ENCODE measurements at places on chromosomes 11 and 22.
A peak's percentile ranks its signal among the peaks of the same experiment; 100 is the strongest.

DNA sequence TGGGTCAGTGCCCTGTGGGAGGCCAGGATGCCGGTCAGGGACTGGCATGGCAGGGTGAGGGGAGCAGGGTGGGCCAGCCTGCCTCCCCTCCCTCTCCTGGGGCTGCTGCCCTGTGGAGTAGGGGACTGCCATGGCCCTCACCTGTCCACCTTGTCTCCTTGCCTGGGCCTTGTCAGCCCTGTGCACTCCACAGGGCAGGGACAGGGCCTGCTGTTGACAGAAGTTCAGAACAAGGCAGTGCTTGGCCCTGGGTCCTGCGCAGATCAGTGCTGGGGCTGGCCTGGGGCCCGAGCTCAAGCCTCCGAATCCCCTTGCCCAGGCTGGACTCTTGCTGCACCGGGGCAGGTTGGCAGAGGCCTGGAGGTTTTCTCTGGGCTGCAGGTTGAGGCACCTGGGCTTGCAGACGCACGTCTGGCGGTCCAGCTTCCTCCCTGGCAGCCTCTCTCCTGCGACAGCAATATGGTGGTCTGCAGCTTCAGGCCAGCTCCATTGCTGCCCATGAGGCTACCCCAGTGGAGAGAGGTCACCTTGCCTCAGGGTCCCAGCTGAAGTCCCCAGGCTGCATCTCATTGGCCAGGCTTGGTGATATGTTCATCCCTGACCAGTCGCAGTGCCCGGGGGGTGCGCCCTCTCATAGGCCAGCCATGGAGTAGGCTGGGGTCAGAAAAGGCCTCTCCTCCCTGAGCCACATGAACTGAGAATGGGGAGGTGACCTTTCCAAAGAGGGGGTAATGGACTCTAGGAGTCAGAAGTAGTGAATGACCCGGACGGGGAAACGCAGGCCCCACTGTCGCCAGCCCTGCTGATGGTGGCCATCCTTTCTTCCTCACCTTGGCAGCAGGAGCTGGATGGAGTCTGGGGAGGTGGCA lies 21.5 kb upstream of the CHKA start:
- DNase-seq: no peak

DNA sequence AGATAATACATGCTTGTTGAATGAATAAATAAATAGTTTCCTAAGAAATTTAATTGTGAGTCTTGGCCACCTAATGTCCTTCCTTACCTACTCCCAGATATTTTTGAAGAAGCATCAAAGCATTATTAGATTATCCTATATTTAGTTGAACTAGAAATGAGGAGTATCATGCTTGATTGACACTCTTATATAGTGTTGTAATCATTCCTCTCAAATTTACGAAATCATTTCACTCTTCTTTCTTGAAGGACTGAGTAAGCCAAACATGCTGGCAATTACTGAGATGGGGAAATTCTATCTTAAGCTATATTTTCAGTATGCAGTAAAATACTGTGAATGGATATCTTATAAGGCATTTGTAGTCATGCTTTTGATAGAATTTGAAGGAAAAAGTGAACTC lies 189.0 kb downstream of the LUZP2 start:
- no peak for DNase-seq

- DNase-seq: peak; percentile 99
Measured at GRCh38 chr11:134393638-134394037, 18.4 kb downstream of the B3GAT1 start.

GRCh38 chr11:17570034-17570433 lies 23.0 kb downstream of the OTOG start:
- no peak for DNase-seq

DNA sequence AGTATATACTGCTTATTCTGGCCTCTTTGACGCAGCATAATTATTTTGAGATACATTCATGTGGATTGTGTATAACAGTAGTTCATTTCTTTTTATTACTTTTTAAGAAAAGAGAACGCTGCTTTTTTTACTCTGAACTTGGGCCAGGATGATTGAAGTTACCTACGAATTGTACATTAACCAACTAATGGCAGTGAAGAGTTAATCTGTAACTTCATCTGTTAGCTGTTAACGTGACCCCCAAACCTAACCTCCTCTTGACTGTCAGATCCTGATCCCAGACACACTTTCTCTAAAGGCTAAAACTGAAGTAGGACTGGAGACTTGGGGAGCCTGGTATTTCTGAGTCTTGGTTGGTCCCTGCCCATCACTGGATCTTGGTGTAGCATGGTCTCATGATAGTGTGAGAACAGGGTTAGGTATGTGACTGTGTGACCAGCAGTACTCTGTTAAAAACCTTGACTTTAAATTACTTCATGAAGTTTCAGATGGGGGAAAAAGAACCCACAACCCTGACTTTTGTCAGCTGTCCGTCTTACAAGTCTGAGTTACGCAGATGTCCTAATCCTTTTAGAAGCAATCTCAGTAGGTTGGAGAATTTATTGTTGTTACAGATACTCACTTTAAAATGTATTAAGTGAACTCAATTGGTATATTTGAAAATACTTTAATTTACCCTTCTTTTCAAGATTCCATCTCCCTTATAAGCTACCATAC lies 39.4 kb downstream of the C22orf31 start:
- no peak for DNase-seq

GRCh38 chr22:22327723-22328122 lies 83.1 kb downstream of the VPREB1 start:
- no peak for DNase-seq

- DNase-seq: no peak
Measured at GRCh38 chr11:2790568-2790921, 90.8 kb upstream of the KCNQ1OT1 start.

GRCh38 chr11:118838905-118839553 lies 44.7 kb upstream of the CXCR5 start:
- DNase-seq: no peak

- no peak for DNase-seq
Measured at GRCh38 chr11:127962416-127962815, 624.9 kb downstream of the ETS1 start.

DNA sequence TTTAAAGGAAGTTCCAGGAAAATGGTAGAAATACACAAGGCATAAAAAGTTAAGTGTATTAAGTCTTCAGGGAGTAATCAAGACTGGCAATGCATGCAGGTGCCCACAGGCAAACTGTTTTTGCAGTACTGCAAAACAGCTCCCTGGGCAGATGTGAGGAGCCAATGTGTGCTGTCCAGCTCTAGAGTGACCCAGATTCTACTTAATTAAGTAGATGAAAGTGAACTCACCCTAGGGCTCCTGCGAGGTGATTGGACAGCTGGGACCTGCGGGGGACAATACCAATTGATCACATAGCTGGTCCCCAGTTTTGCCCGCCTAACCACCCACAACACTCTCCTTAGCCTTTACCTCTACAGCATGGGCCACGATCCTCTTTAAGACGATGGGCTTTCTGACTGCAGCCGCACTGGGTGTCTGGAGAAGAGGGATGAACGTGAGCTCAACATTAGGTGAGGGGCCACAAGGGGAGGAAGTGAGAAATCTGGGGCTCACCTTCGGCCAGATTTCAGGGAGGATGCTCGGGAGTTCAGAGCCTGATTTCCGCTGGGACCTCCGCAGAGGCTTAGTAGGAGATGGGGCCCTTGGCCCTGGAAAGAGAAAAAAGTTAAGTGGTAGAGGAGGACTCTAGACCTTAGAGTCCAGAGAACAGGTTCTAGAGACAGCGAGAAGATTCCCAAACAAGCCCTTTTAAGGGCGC lies 556 bp downstream of the CDCA5 start:
- DNase-seq: no peak

DNA sequence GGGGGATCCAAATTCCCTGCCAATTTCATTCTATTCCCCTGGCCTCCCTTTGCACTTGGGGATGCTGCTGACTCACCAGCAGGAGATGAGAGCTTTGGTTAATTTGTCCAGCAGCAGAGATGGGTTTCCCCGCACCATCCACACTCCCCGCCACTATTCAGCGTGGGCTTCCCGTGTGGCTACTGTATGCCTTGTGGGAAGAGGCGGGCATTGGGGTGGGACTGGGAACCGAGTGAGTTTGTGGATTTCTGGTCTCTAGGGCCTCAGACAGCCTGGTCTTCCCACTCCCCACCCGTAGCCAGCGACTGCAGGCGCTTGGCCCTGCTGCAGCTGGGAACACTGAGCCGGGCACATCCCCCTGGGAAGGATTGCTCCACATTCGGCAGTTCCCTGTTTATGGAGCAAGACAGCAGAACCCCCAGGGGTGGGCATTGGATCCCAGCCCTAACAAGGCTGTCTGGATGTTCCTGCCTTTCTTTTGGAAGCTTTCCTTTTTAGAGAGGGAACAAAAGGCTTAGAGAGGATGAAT lies 23.4 kb downstream of the KIAA1671 start:
- no peak for DNase-seq

- no peak for DNase-seq
Measured at GRCh38 chr11:72233056-72233772, 8.6 kb downstream of the INPPL1 start.

DNA sequence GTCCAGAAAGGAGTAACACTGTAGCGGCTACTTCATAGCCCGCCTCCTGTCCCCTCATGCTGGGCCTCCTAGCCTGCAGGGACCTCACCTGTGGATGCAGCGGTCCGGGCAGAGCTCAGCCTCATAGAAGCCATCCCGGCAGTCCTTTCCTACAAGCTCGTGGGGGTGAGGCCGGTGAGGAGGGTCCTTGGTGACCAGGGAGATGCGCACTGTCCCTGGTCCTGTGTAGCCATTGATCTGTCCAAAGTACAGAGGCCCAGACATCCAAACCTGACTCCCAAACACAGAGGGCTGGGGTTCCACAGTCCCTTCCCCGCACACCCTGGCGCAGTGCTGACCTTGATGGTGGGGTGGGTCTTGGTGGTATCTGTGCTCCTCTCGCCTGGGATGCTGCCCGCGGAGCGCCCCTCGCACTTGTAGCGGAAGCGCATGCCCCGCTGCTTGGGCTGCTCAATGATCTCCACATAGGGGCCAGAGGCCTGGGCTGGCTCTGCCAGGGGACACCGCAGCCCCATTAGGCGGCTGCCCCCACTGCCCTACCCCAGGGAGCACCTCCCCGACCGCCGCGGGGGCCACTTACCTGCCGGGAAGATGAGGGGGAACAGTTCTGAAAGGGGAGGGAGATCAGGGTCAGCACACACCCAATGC lies 993 bp downstream of the RELA start:
- no peak for DNase-seq

GRCh38 chr22:49983148-49984042 lies 22.8 kb downstream of the PIM3 start:
- no peak for DNase-seq
